ENCODE measurements at places on chromosomes 12 and 14. TPM values are rescaled to one million over a fixed set of nuclear protein-coding genes. Genes with fewer than 3 reads are reported as not detected.

Gene FGF6
- total RNA-seq, result not detected

Gene TBX5
- 21.7 TPM for total RNA-seq

Gene METTL3
- 42.4 TPM for total RNA-seq

Gene AMN
- total RNA-seq, result 0.30 TPM

Gene DAO
- not detected for total RNA-seq
